ENCODE measurements at places on chromosomes 7 and 10. TPM values are rescaled to one million over a fixed set of nuclear protein-coding genes. Genes with fewer than 3 reads are reported as not detected.
A peak's percentile ranks its signal among the peaks of the same experiment; 100 is the strongest.

DNA sequence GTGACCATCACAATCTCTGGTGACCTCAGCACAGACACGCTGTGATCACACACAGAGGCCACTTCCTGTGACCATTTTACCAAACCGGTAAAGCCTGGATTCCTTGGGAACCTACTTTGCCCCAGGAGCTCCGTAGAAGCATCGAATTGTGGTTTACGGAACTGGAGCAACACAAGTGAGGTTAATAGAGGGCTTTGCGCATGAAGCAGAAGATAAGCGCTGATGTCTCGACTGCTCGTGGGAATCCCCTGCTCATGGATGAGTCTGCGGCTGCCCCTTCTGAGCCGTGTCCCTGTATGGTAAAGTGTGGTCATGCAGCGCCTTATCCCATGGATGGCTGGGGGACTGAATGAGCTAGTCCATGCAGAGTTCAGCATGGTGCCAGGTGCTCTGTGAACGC lies 53.6 kb downstream of the VIPR2 start:
- DNase-seq: no peak
- H3K27me3 ChIP-seq: no peaks in the 10 kb centered on the region
- H3K4me3 ChIP-seq: no peak overlapping the region
- H3K4me1 ChIP-seq: peaks cover 9% of the 10 kb centered on the region

- no peaks in the 10 kb centered on the region for H3K27me3 ChIP-seq
- peaks cover 16% of the 10 kb centered on the region for H3K36me3 ChIP-seq
- peak overlapping the region; percentile 47 for H3K27ac ChIP-seq
- no peak for DNase-seq
- H3K4me1 ChIP-seq: peaks cover 38% of the 10 kb centered on the region
- peak overlapping the region; percentile 79 for H3K4me3 ChIP-seq
Measured at GRCh38 chr10:103452506-103453230, 498 bp upstream of the CALHM2 start.

DNA sequence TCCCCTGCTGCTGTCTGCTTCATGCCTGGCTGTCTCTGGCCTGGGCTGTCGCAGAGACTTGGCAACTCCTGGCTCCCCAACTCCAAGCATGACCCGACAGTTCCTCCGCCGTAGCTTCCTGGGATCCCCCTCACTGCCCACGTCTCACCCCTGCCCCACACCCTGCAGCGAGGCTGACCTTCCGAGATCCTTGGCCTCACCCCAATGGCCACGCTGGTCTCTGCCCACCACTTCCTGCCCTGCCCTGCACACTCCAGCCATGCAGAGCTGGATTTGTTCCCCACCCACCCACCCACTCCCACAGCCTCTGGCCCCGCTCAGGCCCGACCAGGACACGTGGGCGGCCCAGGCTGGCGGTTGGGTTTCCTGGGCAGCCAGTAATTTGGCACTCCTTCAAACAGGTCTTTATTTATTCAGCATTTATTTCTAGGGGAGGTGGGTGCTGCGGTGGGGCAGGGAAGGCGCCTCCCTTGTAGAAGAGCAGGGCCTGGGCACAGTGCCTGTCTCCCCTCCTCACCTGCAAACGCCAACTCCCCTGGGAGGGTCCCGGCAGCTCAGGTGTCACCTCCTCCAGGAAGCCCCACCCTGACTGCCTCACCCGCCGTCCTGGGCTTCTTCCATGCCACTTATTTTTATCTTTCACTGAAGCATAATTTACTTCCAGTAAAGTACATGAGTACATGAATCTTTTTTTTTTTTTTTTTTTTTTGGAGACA lies 25.5 kb downstream of the GTF2IRD1 start:
- no peaks in the 10 kb centered on the region for H3K36me3 ChIP-seq
- no peak for DNase-seq
- peaks cover 5% of the 10 kb centered on the region for H3K27me3 ChIP-seq
- no peak overlapping the region for H3K4me3 ChIP-seq
- no peak overlapping the region for H3K27ac ChIP-seq
- H3K4me1 ChIP-seq: peaks cover 5% of the 10 kb centered on the region

GRCh38 chr10:9357471-9357870 lies 1303.0 kb downstream of the GATA3 start:
- no peaks in the 10 kb centered on the region for H3K36me3 ChIP-seq
- peaks cover 6% of the 10 kb centered on the region for H3K27me3 ChIP-seq
- no peak for DNase-seq
- H3K4me1 ChIP-seq: peaks cover 6% of the 10 kb centered on the region
- no peak overlapping the region for H3K4me3 ChIP-seq
- H3K27ac ChIP-seq: no peak overlapping the region

GRCh38 chr10:119537953-119538630 lies 4.4 kb downstream of the RGS10 start:
- no peak for DNase-seq
- peaks cover 51% of the 10 kb centered on the region for H3K36me3 ChIP-seq
- peak overlapping the region; percentile 89 for H3K4me3 ChIP-seq
- H3K27me3 ChIP-seq: no peaks in the 10 kb centered on the region
- peaks cover 71% of the 10 kb centered on the region for H3K4me1 ChIP-seq
- H3K27ac ChIP-seq: peak overlapping the region; percentile 87

DNA sequence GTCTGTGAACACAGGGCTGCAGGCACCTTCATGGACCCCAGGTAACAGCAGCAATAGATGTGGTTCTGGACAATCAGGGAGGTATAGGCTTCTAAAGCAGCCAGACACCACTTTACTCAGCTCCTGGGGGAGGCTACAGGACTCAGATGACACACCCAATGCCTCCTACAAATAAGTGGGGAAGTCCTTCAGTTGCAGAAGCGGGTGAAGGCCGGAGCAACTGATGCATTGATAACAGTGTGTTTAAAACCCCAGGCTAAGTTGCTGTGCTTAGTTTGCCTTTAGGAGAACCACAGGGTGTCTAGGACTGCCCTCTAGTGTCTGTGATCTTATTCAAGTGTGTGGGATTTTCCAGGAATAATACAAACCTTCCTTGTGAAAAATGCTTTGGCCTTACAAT lies 5.9 kb upstream of the ITGA8 start:
- H3K4me3 ChIP-seq: no peak overlapping the region
- no peaks in the 10 kb centered on the region for H3K36me3 ChIP-seq
- H3K27me3 ChIP-seq: peaks cover 16% of the 10 kb centered on the region
- no peak for DNase-seq
- H3K27ac ChIP-seq: no peak overlapping the region

- H3K4me1 ChIP-seq: peaks cover 6% of the 10 kb centered on the region
- no peak for DNase-seq
- H3K27ac ChIP-seq: no peak overlapping the region
- peaks cover 51% of the 10 kb centered on the region for H3K27me3 ChIP-seq
- no peaks in the 10 kb centered on the region for H3K36me3 ChIP-seq
Measured at GRCh38 chr10:122164023-122164601, 107.0 kb upstream of the BTBD16 start.

DNA sequence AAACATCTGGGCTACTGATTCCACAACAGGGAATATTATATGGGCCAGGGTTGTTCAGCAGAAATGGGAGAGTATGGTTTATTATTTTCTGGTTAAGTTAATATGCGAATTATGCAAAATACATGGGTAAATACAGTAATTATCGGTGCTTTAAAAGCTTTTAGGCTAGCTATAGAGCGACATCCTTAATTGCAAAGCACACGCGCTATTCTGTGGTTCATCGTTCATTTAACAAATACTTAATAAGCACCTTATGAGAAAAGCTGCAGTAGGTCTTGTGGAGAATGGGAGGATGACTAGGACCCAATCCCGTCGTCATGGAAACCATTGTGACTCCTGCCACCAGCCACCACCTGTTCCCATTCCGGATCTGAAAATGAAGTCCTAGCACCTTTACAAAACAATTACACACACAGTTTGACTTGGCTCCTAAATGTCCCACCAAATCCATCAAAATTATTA lies 623 bp upstream of the CEP41 start:
- peaks cover 8% of the 10 kb centered on the region for H3K36me3 ChIP-seq
- peak overlapping the region; percentile 95 for H3K4me3 ChIP-seq
- H3K4me1 ChIP-seq: peaks cover 52% of the 10 kb centered on the region
- H3K27me3 ChIP-seq: no peaks in the 10 kb centered on the region

- no peaks in the 10 kb centered on the region for H3K27me3 ChIP-seq
- DNase-seq: no peak
- H3K36me3 ChIP-seq: no peaks in the 10 kb centered on the region
- no peak overlapping the region for H3K4me3 ChIP-seq
- no peak overlapping the region for H3K27ac ChIP-seq
Measured at GRCh38 chr7:50543776-50544442, 21.3 kb downstream of the DDC start.

- no peaks in the 10 kb centered on the region for H3K27me3 ChIP-seq
- DNase-seq: no peak
- no peak overlapping the region for H3K4me3 ChIP-seq
- H3K36me3 ChIP-seq: no peaks in the 10 kb centered on the region
- no peaks in the 10 kb centered on the region for H3K4me1 ChIP-seq
- H3K27ac ChIP-seq: no peak overlapping the region
Measured at GRCh38 chr10:17128261-17128660, 1.4 kb downstream of the CUBN start.

- no peak for DNase-seq
- peaks cover 9% of the 10 kb centered on the region for H3K27me3 ChIP-seq
- no peaks in the 10 kb centered on the region for H3K4me1 ChIP-seq
- H3K27ac ChIP-seq: no peak overlapping the region
- H3K4me3 ChIP-seq: no peak overlapping the region
Measured at GRCh38 chr10:3495281-3495680, 289.7 kb downstream of the KLF6 start.

DNA sequence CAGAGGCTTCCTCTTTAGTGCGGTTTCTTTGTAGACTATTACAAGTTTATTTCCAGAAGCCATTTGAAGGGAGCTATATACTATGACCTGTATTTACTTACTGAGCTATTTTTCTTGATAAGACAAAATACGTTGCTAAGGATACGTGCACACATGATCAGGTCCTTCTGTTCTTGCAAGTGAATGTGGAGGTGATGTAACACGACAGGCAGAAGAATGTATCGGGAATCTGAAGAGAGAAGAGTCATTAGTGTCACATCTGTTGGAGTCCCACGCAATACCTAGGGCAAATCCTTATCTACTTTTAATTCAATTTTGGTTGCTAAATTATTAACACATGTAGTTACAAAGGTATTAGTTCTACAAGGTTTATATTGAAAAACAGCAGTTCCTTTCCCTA lies 284.6 kb upstream of the IMMP2L start:
- H3K27ac ChIP-seq: no peak overlapping the region
- H3K4me1 ChIP-seq: peaks cover 2% of the 10 kb centered on the region
- H3K4me3 ChIP-seq: no peak overlapping the region
- no peaks in the 10 kb centered on the region for H3K36me3 ChIP-seq
- H3K27me3 ChIP-seq: peaks cover 4% of the 10 kb centered on the region

GRCh38 chr10:75782463-75783248 lies 351.2 kb downstream of the LRMDA start:
- no peak overlapping the region for H3K4me3 ChIP-seq
- DNase-seq: no peak
- H3K4me1 ChIP-seq: no peaks in the 10 kb centered on the region
- H3K36me3 ChIP-seq: no peaks in the 10 kb centered on the region

GRCh38 chr7:116630932-116631671 lies 40.9 kb upstream of the MET start:
- H3K4me1 ChIP-seq: no peaks in the 10 kb centered on the region
- DNase-seq: no peak
- no peak overlapping the region for H3K27ac ChIP-seq
- H3K4me3 ChIP-seq: no peak overlapping the region
- H3K27me3 ChIP-seq: peaks cover 16% of the 10 kb centered on the region
- no peaks in the 10 kb centered on the region for H3K36me3 ChIP-seq

DNA sequence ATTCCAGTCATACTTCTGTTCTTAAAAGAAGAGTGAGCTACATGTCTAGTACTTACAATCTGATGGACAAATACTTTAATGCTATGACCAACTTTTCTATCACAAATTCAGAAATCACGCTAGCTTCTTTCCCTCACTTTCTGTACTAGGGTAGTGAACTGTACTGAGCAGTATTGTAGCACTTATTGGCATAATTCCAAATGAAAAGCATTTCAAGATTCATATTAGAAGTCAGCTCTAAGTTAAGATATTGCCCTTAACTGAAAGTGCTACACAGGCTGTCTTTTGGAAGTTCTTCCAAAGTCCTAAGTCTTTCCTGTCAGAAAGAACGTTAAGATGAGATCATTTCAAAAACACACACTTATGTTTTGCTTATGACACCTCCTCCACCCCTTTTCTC lies 13.4 kb downstream of the P4HA1 start:
- H3K27ac ChIP-seq: no peak overlapping the region
- H3K4me1 ChIP-seq: peaks cover 14% of the 10 kb centered on the region
- H3K36me3 ChIP-seq: peaks cover 6% of the 10 kb centered on the region
- H3K4me3 ChIP-seq: no peak overlapping the region

DNA sequence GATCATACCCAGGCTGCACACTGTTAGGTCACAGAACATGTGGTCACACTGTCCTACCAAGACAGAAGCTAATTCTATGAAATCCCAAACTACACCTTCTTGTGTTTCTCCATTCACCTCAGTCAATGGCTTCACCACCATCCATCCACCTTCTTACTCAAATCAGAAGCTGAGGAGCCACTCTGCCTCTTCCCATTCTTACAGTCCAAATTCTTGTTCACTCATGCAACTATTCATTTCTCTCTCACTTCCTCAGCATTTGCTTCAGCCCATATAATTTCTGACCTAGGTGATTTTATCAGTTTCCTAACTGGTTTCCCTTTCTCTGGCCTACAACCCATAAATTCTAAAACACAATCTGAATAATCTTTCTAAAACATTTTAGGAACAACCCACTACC lies 229.2 kb downstream of the LRRN3 start:
- no peaks in the 10 kb centered on the region for H3K27me3 ChIP-seq
- no peak overlapping the region for H3K27ac ChIP-seq
- no peaks in the 10 kb centered on the region for H3K4me1 ChIP-seq
- H3K36me3 ChIP-seq: peaks cover 10% of the 10 kb centered on the region

DNA sequence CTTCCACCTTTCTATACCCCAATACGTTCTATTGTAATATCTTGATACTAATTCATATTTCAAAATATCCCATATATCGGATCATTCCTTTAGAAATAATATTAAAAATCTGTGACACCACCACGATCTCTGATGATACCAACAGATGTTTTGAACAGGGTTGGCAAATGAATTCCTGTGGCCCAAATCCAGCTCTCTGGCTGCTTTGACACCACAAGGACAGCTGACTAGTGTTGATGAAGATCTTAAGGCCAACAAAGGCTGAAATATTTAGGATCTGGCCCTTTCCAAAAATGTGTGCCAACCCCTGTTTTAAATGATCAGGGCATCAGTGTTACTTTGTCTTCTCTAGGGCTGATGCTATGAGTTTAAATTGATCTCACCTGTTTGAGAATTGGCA lies 380.7 kb upstream of the PFKP start:
- H3K4me3 ChIP-seq: no peak overlapping the region
- H3K27me3 ChIP-seq: peaks cover 6% of the 10 kb centered on the region
- no peaks in the 10 kb centered on the region for H3K36me3 ChIP-seq
- no peaks in the 10 kb centered on the region for H3K4me1 ChIP-seq
- H3K27ac ChIP-seq: no peak overlapping the region

GRCh38 chr10:69089638-69090599 lies 2.0 kb downstream of the SRGN start:
- no peaks in the 10 kb centered on the region for H3K27me3 ChIP-seq
- H3K4me1 ChIP-seq: peaks cover 64% of the 10 kb centered on the region
- DNase-seq: peak; percentile 90
- peak overlapping the region; percentile 99 for H3K27ac ChIP-seq
- H3K4me3 ChIP-seq: peak overlapping the region; percentile 86

VSTM2A gene
- not detected for total RNA-seq

C10orf62 gene
- total RNA-seq: not detected

IDI2 gene
- not detected for total RNA-seq

FBXL13 gene
- 0.32 TPM for total RNA-seq

PON1 gene
- not detected for total RNA-seq

OR2A42 gene
- total RNA-seq: not detected

ALOX5 gene
- total RNA-seq: 0.26 TPM

SLC18A3 gene
- not detected for total RNA-seq
